ENCODE measurements at places on chromosomes 3 and 15.

GRCh38 chr15:100601617-100602063 is 344 bp downstream of the LINS1 start:
- no peak for DNase-seq

DNA sequence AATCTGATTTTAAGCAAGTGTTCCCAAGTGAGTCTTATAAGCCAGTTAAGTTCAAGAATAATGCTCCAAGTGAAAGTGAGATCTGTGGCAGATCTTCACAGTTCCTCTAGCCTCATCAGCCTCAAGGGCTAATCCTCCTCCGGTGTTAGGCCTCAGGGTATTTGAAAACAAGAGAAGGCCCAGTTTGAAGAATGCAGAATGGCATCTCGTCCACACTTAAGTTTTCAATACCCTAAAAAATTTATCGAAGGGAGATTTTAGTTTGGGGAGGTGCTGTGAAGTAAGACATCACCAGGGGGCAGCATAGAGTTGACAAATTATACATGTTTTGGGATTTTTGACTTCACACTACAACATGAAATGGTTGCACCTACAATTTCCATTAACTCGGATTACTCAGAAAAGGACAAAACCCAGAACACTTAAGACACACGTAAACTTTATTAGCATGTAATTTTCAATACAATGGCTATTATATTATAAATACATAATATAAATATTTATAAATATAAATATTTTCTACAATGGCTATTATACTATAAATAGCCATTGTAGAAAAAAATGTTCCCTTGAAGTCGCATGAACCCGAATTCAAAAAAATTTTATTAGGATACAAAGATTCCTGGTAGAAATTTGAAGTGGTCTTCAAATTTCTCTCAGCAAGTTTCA is 2.3 kb upstream of the TMEM266 start:
- DNase-seq, result peak; percentile 34

GRCh38 chr3:128236657-128237056 is 83.4 kb downstream of the EEFSEC start:
- DNase-seq, result peak; percentile 55

DNA sequence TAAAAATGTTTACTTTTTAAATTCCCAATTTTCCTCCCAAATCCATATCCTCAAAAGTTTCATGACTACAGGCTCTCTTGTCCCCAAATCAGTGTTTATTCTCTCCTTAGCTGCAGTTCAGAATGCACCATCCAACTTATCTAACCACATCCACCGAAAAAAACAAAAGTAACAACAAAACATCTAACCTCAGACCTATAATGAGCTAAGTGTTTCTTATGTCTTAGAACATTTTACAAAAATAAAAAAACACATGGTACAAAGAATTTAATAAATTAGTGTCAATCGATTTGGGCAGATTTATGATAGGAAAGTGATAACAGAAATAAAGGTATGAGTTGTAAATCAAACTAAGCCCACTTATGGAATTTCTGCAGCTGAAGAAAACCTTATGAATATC is 13.6 kb downstream of the SATB1 start:
- DNase-seq, result no peak

- no peak for DNase-seq
Measured at GRCh38 chr3:148186881-148187280, 510.8 kb upstream of the AGTR1 start.

- DNase-seq, result no peak
Measured at GRCh38 chr3:108620250-108620649, 30.7 kb downstream of the DZIP3 start.

DNA sequence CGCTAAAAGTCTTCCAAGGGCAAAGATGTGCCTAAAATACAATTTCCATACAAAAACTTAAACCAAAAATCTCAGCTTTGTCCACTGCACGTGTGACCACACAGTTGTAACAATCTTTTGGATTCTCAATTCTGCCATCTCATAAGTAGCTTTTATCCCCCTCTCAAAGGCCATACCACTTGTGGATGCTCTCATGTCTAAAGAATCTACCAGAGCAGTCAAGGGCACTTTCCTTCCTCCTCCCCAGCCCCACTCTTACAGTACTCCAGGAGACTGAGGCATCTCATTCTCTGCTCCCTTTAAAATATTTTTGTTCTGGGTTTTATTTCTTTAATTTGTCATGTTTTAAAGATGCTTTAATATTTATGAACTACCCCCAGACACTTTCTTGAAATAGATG is 102.3 kb upstream of the PFN2 start:
- no peak for DNase-seq

- no peak for DNase-seq
Measured at GRCh38 chr3:112333002-112333380, at the start of gene CD200. Gene CD200, plus strand, starts transcription at chr3:112333156. Its CDS starts 57 bp downstream, at chr3:112333213.

GRCh38 chr3:101730839-101731238 is 6.4 kb downstream of the CEP97 start:
- DNase-seq, result no peak

- no peak for DNase-seq
Measured at GRCh38 chr3:15347063-15347736, 14.8 kb upstream of the SH3BP5 start.

GRCh38 chr3:120415756-120416155 is 35.0 kb downstream of the FSTL1 start:
- no peak for DNase-seq

- no peak for DNase-seq
Measured at GRCh38 chr3:98114264-98114663, 16.3 kb upstream of the OR5H1 start.

GRCh38 chr3:37458162-37459120 is 284.1 kb upstream of the LRRFIP2 start:
- no peak for DNase-seq

DNA sequence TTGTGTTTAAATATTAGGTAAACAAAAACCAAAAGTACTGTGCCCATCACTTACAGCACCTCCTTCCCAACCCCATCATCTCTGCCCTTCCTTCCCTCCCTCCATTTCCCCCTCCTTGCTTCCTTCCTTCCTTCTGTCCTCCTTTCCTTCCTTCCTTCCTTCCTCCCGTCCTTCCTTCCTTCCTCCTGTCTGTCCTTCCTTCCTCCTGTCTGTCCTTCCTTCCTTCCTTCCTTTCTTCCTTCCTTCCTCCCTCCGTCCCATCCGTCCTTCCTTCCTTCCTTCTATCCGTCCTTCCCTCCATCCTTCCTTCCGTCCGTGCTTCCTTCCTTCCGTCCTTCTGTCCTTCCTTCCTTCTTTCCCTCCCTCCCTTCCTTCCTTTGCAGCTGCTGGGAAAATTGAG is 67.8 kb upstream of the SIAH2 start:
- no peak for DNase-seq

DNA sequence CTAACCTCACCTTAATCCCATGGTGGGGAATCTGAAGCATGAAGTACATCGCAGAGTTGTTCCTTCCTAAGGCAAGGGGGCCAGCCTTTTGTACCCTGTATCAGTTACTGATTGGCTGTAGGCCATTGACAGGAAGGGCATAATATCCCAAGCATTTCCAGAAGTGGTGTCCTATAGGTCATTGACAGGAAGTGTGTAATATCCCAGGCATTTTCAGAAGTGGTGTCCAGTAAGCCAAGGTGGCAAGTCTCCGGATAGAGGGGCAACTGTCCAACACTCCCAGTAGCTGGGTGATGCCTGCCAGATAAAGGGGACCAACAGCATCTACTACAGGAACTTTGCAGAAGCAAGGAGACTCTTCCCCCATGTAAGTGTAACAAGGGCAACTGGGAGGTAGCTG is 52.1 kb upstream of the MYRIP start:
- DNase-seq, result no peak

- DNase-seq, result no peak
Measured at GRCh38 chr3:11274566-11275142, 2.5 kb downstream of the ATG7 start.

DNA sequence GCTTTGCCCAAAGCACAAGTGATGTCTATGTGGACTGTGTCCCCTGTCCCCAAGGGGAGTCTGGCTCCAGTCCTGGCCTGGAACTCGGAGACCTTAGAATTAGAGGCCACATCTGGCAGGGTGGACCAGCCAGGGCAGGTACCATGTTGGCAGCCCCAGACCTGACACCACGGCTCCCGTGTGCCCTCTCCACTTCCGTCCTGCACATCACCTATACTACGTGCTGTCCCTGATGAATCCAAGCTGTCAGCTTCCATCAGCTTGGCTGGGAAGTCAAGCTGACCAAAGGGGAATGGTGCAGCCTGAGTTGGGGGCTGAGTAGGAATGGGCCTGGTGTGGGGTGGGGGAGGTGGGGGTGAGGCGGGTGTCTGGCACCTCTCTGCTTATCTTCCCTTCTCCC is 15.3 kb downstream of the C15orf39 start:
- DNase-seq, result no peak

- DNase-seq, result no peak
Measured at GRCh38 chr3:138898301-138898700, 48.6 kb downstream of the FOXL2 start.

- no peak for DNase-seq
Measured at GRCh38 chr15:70632491-70633102, 130.8 kb downstream of the UACA start.

- no peak for DNase-seq
Measured at GRCh38 chr3:155876037-155876436, 5.6 kb downstream of the GMPS start.

DNA sequence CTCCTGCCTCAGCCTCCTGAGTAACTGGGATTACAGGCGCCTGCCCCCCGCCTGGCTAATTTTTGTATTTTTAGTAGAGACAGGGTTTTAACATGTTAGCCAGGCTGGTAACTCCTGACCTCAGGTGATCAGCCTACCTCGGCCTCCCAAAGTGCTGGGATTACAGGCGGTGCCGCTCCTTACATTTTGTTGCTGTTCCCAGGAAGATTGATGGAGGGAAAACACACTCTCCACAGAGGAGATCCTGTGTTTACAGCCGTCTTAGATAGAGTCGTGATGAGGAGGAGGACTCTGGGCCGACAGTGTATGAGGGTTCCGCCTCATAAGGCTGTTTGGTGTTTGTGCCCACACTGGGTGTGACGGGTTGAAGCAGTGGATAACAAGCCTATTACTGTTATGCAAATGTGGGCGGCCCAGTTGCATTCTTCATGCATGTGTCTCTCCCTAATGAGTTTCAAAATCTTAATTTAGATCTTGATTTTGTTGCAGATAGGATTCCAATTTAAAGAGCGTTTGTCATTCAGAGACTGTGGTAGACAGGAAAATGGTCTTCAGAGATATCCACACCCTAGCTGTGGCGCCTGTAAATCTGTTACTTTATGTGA is 60.0 kb downstream of the APBA2 start:
- no peak for DNase-seq

GRCh38 chr3:107106316-107106715 is 270.9 kb upstream of the CCDC54 start:
- DNase-seq, result no peak
